ENCODE measurements at places on chromosomes 5 and 9.

GRCh38 chr5:138305797-138306196, 25.8 kb downstream of the CDC25C start:
- DNase-seq = no peak

DNA sequence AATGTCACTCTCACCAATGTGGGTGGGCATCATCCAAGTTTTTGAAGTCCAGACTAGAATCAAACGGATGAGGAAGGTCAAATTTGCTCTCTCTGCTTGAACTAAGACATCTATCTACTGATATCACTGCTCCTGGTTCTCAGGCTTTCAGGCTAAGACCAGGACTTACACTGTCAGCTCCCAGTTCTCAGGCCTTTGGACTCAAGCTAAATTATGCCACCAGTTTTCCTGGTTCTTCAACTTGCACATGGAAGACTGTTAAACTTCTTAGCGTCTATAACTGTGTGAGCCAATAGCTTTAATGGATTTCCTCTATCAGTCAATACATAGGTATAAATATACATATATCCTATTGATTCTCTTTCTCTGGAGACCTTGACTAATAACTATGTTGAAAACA, 35.3 kb downstream of the LYRM7 start:
- no peak for DNase-seq

- no peak for DNase-seq
Observed at GRCh38 chr9:841371-842209, at the start of gene DMRT1. DMRT1 (plus strand) TSS chr9:841697; CDS start chr9:841839, 142 bp downstream.

DNA sequence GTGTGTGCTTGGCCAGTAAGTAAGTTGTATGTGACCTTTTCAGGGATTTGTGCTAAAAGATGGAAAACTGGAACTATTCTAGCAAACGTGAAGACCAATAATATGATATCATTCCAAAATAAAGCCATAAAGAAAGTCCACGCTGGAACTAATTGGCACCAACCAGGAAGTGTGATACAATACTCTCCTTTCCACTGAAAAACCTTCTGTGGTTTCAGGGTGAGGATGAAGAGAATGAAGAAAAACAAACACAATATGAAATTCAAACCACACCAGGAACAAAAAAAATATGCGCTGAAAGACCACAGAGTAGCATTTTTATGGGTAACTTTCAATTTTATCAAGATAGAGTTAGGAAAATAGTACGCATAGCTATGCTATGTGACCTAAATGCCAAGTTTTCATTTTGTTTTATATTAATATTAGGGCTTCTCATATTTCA, 105.8 kb downstream of the EFNA5 start:
- no peak for DNase-seq

GRCh38 chr5:172748341-172748843, 22.6 kb downstream of the DUSP1 start:
- DNase-seq = no peak

DNA sequence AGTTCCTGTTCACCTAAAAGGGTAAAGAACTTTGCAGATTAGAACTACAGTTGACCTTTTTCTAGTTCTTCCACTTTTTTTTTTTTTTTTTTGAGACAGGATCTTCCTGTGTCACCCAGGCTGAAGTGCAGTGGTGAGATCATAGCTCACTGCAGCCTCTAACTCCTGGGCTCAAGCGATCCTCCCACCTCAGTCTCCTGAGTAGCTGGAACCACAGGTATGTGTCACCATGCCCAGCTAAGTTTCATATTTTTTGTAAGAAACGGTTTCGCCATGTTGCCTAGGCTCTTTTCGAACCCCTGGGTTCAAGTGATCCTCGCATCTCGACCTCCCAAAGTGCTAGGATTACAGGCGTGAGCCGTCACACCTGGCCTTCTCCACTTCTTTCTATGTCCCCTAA, 39.7 kb upstream of the TNFAIP8 start:
- no peak for DNase-seq

GRCh38 chr5:131622633-131623032, 12.4 kb downstream of the RAPGEF6 start:
- no peak for DNase-seq

GRCh38 chr9:83669067-83669466, 38.7 kb downstream of the UBQLN1 start:
- DNase-seq = no peak

GRCh38 chr5:1062761-1063568, 48.9 kb downstream of the SLC12A7 start:
- no peak for DNase-seq

DNA sequence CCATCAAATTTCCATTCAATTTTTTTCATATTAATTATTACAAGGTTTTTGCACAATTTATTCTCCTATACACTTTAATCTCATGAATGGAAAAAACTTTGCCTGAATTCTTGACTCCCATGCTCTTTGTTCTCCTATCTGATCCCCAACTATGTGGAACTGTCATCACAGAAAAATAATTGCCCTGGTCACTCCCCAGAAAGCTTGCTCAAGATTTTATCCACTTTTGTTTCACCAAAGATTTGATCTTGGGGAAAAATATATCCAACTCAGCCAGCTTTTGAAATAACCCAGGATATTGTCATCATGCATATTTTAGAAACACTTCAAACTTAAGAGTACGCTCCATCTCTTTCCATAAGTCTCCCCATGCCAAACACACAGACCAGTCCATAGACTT, 77.7 kb upstream of the PPP2R2B start:
- DNase-seq = no peak
